GM20000 (cell line): ENCODE measurements at places on chromosomes 1 and 21.
A peak's percentile ranks its signal among the peaks of the same experiment; 100 is the strongest.

- no peak for DNase-seq
These were observed 3.1 kb upstream of the CDC14A start for GRCh38 chr1:100349246-100349645.

GRCh38 chr1:58695206-58695605, 4.7 kb downstream of the MYSM1 start:
- no peak for DNase-seq

DNA sequence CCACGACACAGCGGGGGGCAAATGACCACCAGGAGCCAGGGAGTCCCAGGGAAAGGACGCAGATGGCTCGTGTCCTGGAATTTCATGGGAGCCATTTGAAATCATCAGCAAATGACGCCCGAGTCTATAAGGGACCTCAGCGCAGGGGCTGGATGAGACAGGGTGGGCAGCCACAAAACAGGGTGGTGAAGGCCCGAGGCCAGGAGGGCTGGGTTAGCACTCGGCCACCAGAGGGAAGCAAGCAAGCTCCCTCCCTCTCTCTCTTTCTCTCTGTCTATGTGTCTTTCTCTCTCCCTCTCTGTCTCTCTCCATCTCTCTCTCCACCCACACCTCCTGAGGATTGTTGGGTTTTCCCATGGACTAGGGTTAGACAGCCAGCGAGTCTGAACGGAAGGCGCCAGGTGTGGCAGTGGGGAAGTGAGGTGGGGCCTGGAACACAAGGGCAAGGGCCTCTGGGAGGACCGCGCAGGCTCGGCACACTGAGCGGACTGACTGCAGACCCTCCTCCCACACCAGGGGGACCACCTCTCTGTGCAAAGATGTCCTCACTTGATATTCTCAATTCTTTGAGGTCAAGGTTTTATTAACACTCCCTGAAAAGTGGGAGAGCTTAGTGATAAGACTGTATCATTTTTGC, 73.8 kb upstream of the TMPRSS2 start:
- DNase-seq = no peak

GRCh38 chr1:27135541-27136235, 19.2 kb downstream of the SLC9A1 start:
- DNase-seq = no peak

DNA sequence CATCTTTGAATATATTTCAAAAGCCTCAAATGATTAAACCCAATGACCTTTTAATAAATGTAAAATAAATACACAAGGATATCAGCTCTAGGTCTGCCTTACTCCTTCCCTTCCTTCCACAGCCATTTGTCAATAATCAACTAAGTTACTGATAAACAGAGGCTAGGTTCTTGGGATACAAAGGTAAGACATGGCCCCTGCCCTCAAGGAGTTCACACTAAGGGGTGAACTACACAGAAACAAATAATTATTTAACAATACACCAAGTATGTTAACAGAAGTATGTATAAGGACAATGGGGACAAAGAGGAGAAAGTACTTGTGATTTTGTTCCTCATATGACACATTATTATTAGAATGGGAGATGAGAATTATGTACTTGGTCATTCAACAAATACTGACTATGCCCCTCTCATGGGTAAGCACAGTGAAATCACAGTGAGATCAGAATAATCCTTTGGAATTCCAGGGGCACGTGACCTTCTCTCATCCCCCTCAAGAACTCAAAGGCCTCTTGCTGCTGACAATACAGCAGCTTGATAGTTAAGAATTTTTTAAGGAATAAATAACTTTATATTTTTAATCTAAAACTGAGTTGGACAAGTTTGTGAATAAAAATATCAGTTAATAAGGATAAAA, 40.2 kb downstream of the ATP1B1 start:
- no peak for DNase-seq

GRCh38 chr1:160724465-160725242, 13.0 kb upstream of the CD48 start:
- DNase-seq = no peak

GRCh38 chr1:21630571-21631343, 38.4 kb downstream of the RAP1GAP start:
- no peak for DNase-seq

DNA sequence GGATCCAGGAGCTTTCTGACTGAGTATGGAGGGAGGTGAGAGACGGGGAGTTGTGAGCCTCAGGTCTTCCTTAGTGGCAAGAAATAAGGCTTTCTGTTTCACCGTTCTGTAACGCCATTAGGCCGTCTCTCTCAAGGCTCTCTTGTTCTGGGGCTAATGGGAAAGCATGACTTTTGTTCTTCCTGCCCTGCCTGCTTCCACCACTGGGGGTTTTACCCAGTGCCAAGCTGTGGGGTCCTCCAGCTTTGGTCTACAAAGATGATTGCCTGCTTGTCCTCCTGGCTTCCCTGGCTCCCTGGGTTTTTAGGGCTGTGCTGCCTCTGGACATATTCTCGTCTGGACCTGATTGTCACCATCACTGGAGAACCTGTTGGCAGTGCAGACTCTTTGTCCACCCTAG, 74.8 kb upstream of the TINAGL1 start:
- no peak for DNase-seq

DNA sequence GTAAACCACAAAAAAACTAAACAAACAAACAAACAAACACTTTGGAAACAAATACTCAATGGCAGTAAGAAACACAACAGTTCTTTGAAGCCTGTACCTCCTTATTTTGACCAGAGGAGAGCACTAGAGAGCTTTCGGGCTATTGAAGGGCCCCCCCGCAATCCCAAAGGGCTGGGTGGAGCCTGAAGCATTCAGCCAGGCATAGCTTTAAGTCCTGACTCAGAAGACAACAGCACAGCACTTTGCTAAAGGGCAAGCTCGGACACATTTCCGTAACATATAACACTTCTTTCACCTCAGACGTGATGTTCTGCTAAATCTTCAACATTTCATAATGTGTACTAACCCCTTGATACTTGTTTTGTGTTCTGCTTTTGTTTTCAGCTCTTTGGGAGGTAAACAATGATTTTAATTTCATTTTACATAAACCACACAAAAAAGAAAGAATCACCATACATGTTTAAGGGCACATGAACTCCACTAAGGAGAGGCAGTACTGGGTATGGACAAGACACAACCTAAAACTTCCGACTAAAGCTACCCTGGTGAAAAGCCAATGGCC, 9.7 kb upstream of the SHCBP1L start:
- DNase-seq = peak; percentile 90

DNA sequence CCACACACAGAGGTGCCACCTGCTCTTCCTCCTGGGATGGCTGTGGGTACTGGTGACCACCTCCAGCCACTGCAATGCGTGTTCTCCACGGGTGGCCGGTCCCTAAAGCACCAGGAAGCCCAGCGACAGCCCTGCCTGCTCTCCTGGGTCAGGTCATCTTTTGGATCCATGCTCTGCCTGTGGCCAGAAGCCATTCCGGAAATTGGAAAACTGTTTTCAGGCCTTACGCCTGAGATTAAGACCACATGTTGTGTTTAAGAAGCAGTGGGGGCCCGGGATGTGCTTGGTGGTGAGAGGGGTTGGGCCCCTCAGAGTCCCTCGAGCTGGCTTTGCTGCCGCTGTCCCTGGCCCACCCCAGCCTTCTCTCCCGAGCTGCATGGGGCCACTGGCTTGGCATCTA, 150.8 kb downstream of the PEX14 start:
- no peak for DNase-seq

DNA sequence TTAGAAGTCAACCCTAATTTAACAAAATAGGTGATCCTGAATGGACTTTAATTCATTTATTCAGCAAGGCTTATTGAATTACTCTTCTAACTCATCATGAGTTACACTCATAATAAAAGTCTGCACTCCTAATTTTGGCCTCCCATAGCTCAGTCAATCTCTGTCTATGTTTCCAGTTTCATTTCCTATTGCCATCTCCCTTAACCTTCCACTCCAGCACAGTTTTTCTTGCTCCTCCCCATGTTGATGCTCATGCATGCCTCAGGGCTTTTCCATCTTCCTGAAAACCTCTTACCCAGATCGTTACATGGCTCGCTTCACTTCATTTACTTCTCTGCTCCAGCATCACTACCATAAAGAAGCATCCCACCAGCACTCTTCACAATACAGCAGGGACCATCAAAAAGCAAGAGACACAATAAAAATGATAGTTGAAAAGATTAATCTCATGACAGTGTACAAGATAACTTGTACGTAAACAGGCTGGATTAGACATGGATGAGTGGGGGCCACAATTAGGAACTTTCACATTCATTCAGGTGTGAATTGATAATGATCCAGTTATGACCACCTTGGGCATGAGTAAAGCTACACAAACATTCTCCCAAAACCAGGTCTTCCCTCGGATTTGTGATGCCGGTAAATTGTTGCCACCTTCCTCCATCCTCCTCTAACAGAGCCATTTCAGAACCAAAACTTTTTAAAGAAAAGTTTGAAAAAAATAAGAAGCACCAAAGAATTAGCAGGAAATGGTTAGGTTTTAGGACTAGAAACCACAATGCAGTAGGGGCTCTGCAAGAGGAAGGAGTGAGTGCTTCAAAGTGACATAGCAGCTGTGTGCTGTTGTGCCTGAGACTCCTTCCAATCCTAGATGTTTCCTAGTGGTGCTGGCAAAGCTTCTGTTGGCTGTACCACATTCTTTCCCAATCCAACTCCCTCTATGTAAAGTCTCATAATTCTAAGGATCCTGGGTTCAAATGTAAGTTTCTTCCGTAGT, 89.8 kb downstream of the OLFML2B start:
- no peak for DNase-seq

DNA sequence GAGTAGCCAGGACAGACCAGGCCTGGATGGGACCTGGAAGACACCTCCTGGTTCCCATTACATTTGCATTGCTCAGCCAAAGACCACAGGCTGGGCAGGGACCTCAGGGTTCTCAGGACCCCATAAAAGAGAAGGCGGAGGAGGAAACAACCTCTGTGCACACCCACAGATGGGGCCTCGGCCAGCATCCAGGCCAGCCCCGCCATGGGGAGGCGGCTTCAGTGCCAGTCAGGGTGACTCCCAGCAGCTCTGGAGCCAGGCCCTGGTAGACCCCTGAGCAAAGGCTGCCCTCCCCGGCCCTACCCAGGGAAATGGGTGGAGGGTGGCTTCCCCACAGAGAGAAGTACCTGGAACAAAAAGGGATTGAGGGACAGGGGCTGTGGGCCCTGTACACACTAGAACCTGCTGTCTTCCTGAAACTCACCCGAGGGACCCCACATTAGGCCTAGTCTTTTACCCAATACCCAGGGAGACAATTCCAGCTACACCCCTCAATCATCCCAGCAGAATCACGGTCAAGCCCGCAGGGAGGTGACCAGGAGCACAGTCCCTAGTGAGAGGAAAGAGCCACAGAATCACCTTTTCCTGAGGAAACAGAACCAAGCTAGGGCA, 64.5 kb downstream of the PSMG1 start:
- no peak for DNase-seq

DNA sequence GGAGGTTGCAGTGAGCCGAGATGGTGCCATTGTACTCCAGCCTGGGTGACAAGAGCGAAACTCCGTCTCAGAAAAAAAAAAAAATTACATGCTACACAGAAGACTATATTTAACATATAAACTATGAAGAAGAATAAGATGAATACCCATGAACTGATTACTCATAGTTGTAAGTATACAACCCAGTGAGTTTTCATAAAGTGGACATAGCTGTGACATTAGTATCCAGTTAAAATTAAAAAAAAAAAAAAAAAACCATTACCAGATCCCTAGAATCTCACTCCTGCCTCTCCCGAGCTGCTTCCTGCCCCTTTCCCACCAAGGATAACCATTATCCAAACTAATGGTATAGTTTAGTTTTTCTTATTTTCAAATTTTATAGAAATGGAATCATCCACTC, 37.4 kb downstream of the UBE4B start:
- DNase-seq = no peak

- DNase-seq = no peak
These were observed 157.8 kb upstream of the KAZN start for GRCh38 chr1:14440731-14441130.

DNA sequence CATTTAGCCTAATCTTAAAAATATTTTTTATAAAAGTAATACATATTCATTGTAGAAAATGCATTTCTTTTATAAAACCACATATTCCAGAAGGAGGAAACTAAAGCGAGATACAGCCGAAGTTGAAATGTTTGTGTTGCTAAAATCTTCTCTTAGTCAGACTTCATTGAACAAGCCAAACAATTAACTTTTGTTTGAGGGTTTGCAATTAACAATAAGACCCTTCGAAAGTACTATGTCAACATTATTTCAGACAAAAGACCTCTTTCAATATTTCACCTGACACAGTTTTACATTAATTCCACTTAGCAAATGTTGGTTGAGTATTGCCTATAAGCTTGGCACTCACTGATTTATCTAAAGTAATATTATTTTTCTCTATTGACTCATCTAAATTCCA, 354.0 kb upstream of the ADAMTS5 start:
- no peak for DNase-seq

- no peak for DNase-seq
These were observed 54.4 kb downstream of the MRPL39 start for GRCh38 chr21:25552856-25553255.

- no peak for DNase-seq
These were observed 109.8 kb downstream of the PBX1 start for GRCh38 chr1:164668491-164669400.

GRCh38 chr1:30423570-30423969, 299.8 kb downstream of the MATN1 start:
- DNase-seq = no peak

DNA sequence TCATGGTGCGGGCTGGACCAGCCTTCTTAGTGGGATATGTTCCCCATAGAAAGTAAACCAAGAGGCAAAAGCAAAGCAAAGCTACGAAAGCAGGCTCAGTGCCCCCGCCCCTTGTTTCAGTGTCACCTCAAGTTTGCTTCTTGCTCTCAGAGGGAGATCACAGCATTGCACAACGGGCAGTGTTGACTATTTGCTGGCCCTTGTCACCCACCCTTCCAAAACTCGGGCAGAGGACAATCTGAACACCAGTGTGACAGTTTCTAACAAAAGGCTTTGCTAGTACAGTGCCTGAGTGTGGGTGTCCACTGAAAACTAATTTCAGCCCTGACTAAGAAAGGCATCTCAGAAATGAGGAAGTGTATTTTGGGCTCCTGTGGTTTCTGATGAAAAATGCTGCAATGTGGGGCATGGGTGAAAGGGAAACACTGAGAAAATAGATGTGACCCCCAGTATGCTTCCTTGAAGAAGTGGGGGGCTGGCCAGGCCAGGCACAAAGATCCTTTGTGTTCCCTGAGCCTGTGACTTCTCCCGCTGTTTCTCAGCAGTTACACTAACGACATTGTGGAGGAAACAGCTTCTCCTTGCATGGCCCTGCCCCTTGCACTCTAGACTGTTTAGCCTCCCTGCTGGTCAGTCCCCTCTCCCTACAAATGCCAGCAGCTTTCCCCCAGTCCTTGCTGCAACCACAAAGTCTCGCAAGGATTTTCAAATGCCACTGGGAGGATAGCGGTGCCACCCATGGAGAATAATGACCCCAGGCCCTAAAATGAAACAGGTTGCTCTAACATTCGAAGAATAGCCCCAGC, 33.3 kb upstream of the KCNE1 start:
- peak; percentile 78 for DNase-seq
